Hepatic stellate cell (primary cell): ENCODE measurements at places on chromosomes 12 and 14.

DNA sequence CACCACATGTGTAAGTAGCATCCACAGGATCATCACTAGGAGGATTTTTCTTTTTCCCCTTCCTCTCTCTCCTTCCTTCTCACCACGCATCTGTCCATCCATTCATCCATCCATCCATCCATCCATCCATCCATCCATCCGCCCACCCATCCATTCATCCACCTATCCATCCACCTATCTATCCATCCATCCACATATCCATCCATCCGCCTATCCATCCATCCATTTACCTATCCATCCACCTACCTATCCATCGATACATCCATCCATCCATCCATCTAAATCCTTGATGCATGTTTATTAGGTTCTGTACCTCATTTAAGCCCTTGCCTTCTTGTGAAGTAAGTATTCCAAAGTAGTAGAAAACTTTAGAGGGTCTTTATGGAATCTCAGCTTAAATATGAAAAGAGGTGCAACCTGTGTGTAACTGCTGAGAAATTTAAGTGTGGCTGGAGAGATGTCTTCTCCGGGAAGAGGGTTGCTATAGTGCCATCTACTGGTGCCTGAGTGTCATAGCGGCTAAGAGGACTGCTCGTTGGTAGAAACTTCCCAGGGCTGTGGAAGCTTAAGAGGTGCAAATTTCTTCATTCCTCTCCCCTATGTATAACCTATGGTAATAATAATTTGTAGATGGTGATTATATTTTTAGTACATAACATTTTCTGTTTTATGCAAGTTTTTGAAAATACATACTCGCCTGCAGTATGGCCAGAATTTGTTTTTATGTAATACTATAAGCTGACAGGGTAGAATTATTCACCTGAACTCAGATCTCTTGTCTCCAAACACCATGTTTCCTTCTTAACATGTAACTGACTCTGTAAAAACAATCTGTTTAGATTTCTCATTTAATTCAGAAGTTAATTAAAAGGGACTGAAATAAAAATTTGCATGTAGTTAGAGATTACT lies 46.0 kb downstream of the MYO1H start:
- DNase-seq = peak; percentile 67

DNA sequence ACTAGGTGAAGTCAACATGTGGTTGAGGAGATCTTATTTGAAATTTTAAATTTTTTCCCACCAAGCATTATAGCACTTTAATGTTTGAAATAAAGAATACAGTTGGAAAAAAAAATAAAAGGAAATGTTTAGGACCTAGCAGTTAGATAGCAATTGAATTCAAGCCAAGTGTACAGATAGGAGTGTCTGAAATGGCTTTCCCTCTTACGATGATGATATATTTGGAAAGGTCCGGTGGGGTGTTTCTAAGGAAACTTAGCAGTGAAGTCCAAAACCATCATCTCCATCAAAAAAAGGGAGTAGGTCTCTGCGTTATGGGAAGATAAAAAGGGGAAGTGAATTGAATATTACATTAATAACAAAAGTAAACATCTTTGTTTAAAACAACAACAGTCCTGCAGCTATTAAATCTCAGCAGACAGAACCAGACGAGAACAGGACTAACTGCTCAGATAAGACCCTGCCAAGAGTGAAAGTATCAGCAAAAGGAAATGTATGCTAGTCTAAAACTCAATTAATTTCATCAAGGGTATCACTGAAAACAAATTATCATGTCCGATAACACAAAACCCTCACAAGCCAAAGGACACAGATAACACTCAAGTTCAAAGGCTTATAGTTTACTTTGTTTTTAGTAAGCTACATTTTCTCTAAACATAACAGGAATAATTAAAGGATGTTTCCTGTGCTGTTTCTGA lies 242.0 kb downstream of the BMP4 start:
- no peak for DNase-seq

- DNase-seq = no peak
Measured at GRCh38 chr12:65911321-65911720, 87.0 kb downstream of the HMGA2 start.

- DNase-seq = no peak
Measured at GRCh38 chr14:68014771-68015170, 195.2 kb downstream of the RAD51B start.

DNA sequence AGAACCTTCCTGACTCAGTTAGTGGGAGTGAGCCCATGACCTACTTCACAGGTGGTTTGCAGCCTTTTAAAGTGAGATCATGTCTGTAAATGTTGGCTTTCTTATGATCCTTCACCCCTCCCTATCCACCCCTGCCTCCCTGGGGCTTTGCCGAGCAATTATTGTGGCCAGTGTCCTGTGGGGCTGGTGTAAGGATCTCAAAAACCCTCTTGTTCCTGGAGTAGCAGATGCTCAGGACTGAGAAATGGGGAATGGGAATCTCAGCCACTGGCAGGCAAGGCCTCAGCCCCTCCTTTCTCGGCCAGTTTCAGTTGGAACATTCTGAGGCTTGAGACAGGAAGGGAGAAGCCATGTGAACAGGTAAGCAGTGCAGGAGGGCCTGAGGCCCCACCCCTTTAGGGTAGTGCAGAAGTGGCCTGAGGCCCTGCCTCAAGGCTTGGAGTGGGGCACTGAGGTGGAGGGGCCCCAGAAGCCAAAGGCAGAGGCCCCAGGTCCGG lies 53.8 kb downstream of the PLEKHG3 start:
- DNase-seq = peak; percentile 41

DNA sequence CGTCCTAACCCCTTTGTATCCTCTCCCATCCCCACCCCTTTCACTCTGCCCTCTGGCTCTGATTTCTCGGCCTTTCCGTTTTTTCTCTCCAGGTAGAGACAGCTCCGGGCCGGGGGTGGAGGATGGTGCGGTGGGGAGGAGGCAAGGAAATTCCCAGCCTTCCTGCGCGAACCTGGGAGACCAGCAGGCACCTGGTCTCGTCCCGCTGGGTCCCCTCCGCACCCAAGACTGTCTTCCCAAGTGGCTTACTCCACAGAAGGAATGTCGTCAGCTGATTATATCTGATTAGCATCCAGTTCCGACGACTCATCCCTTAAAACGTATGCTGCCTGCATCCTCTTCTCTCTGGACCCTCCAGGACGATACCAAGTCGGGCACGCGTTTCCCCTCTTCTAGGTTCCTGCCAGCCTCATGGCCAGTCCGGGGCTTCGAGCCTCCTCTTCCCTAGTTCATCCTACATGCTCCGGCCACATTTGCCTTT lies 42.2 kb upstream of the CAPRIN2 start:
- peak; percentile 27 for DNase-seq

- DNase-seq = no peak
Measured at GRCh38 chr12:64061868-64062375, 160.2 kb downstream of the KICS2 start.

DNA sequence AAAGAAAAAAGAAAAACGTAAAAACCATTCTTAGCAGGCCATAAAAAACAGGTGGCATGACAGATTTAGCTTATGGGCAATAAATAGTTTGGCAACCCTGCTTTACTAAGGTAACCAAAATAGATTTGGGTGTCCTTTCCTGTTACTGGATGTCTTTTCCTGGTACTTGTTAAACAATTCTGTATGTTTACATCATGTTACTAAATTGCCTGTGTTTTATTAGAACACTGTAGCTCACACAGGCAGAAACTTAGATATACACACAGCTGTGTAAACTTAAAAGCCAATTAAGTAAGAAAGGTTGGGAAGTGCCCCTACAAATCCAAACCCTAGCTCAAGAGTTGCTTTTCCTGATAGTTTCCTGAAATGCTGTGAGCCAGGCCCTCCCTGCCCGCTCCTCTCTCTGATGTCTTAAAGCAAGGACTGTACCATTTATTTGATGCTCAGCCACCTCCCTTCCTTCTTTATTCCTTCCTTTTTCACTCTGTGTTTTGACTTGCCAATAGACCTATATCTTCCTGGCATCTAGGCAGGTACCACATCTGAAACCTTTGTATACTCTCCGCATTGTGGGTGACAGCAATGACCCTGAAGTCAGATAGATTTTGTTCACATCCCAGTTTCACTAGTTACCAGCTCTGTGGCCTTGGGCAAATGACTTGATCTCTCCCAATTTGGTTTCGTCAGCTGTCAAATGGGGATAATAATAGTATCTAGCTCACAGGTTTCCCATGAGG lies 3.7 kb upstream of the CAMKK2 start:
- no peak for DNase-seq

DNA sequence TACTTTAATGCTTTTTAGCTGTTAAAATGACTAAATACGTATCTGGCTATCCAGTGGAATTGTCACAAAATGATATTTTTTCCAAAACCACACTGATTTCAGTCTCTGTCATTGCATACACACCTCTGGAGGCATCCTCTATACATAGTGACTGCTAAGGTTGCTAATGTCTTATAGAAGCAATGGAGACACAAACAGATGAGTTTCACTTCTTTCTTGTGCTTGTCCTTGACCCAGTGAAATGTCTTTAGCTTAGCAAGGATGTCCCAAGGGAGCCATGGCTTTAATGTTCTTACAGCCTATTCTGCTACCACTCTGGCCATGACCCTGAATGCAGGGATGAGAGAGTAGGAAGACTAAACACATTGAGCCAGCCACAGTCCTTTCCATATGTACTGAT lies 90.3 kb downstream of the TPH2 start:
- DNase-seq = no peak

DNA sequence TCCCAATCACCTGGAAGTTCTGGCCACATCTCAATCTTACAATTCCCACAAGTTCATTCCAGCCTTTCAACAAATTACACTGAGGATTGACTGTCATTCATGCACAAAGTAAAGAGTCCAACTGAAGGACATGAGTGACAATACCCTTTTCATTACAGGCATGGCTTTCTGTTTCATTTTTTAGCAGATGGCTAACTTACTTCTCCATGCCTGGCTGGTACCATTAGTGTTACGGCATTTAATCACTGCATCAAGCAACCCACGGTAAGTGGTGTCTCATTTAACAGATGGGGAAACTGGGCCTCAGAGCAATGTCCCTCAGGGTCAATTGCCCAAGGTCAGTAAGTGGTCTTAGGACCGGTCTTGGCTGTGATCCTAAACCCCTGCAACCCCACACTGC lies 114.4 kb downstream of the PRICKLE1 start:
- DNase-seq = no peak

GRCh38 chr12:25976289-25976688 lies 17.8 kb downstream of the RASSF8 start:
- no peak for DNase-seq

DNA sequence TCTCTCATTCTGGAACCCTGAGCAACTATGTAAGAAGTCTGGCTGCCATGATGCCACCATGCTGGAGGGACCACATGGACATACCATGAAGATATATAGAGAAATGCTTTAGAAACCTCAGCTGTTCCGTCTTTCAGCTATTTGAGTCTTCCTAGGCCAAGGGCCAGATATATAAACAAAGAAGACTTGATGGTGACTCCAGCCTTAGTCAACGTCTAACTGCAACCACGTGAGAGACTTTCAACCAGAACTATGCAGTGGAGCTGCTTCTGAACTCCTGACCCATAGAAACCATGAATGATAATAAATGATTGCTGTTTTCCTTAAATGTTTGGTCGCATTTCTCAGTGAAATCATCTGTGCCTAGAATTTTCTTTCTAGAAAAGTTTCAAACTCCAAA lies 20.0 kb upstream of the KITLG start:
- peak; percentile 29 for DNase-seq

DNA sequence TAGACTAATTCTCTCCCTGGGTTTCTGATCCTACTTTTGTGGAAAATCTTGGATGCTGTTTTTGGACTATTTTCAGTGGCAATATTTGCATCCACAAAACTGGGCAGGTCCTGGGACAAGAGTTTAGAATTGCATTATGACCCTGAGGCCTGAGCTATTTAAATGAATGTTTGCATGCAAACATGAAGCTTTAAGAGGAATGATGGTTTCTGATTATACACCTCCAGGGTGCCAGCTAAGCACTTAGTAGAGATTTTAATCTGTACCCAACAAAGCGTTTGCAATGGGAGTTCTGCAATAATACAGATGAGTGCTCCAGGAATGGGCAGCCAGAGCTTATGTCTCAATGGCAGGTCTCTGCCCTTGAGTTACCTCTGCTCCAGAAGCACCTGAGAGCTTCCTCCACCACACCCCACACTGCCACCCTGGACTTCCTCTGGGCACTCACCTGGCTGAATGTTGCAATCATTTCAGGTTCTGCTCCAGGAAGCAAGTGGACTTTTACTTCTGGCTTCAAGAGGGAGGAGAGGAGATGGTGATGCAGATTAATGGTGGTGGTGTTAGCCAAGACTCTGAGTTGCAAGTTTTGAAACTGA lies 6.0 kb upstream of the SPTLC2 start:
- DNase-seq = no peak

DNA sequence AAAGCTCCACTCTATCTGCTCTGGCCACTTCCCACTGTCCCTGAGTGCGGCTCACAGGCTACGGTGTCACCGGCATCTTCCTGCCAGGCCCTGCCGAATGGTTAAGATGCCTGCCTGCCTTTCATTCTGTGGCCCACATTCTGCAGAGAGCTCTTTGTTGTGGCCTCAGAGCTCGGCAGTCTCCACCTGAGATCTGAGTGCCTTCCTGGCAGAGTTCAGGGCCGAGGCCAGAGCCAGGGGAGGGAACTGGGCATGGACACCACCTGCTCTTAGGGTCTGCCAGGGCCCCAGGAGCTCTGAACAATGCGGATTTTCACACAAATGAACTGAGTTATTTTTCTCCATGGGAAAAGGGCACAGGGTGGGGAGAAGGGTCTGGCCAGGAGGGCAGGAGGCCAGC lies 127.2 kb downstream of the RBM19 start:
- DNase-seq = no peak

DNA sequence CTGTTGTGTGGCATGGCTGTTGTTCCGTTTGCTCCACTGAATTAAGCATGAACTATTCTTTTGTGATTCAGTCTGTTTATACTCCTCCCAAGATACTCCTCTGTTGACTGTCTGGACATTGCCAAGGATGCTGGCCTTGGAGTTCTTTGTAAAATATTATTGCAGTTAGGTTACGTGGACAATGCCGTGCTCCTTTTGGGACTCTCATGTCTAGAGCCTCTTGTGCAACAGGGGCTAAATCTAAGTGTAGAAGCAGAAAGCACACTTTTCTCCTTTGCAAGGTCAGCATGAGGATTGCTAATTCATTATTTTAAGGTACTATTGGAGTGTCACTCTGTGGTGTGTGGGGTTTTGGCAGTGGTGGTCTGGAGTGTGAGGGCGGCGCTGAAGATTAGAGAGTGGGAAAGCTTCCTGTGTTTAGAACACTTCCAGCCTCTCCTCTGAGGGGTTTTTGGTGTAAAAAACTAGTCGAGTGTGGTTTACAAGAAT lies 125.4 kb downstream of the SAMD4A start:
- no peak for DNase-seq

- no peak for DNase-seq
Measured at GRCh38 chr12:130131801-130132200, 30.5 kb upstream of the FZD10 start.

GRCh38 chr12:127083008-127083949 lies 1183.7 kb upstream of the TMEM132C start:
- peak; percentile 36 for DNase-seq

- DNase-seq = no peak
Measured at GRCh38 chr12:131905630-131906091, 11.2 kb downstream of the ULK1 start.

GRCh38 chr14:65321370-65321875 lies 91.1 kb upstream of the FUT8 start:
- no peak for DNase-seq
